ENCODE measurements at places on chromosomes 11 and 22. TPM values are rescaled to one million over a fixed set of nuclear protein-coding genes. Genes with fewer than 3 reads are reported as not detected.

The MRGPRX4 gene
- total RNA-seq: not detected

The TSPAN18 gene
- 1.5 TPM for total RNA-seq

The CYP2D6 gene
- 9.2 TPM for total RNA-seq

The TAF10 gene
- total RNA-seq: 107 TPM

The MS4A6E gene
- not detected for total RNA-seq

The MIOX gene
- total RNA-seq: 0.52 TPM

The SEZ6L gene
- total RNA-seq: not detected

The MAP4K2 gene
- 128 TPM for total RNA-seq

DNA sequence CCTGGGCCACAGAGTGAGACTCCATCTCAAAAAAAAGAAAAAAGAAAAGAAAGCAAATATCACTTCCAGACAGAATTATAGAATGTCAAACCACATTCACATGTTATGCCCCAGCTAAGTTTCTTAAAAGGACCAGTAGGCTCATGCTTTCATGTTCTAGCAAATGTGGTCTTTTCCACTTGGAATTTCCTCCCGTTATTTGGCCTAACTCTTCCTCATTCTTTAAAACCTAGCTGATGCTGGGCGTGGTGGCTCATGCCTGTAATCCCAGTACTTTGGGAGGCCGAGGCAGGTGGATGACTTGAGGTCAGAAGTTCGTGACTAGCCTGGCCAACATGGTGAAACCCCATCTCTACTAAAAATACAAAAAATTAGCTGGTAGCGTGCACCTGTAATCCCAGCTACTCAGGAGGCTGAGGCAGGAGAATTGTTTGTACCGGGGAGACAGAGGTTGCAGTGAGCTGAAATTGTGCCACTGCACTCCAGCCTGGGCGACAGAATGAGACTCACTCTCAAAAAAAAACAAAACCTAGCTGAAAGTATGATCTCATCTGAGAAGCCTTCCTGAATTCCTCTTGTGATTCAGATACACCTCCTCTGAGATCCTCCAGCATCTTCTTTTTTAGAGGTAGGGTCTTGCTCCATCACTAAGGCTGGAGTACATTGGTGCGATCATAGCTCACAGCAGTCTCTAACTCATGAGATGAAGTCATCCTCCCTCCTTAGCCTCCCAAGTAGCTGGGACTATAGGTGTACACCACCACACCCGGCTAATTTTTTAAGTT is 50.4 kb downstream of the FCHSD2 start:
- DNase-seq: no peak

DNA sequence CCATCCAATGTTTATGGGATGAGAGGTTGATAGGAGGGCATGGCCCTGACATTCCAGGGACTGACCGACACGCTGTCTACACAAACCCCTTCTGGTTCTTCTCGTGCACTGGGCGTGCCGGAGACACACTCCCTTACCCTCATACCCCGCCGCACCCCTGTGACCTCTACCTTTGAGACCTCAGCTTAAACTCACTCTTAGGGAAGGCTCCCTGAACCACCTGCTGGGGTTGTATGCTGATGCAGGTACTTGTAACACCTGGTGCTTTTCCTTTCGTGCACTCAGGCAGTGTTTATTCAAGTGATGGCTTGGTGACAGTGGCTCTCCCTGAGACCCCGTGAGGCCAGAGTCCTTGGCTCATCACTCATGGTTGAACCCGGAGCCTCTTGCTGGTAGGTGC is 12.0 kb downstream of the PPARA start:
- DNase-seq: no peak

- peak; percentile 96 for DNase-seq
Measured at GRCh38 chr11:73980001-73980961, 2.4 kb downstream of the UCP2 start.

- DNase-seq: no peak
Measured at GRCh38 chr11:10824888-10825287, 16.2 kb upstream of the EIF4G2 start.

DNA sequence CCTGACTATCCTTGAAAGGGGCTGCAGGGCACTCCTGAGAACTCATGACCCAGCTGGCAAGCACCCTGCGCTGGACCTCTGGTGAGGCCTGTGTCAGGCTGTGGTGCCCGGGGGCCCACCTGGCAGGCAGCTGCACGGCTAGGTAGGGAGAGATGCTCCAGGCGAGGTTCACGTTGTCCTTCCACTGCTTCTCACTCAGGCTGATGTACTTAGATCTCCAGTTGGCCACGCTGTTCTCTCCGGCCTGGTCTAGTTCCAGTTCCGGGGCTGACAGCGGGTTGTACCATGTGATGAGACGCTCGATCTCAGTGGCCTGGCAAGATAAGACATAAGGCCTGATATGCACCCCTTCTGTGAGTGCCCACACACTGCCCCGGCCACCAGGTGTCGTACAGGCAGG is 44.7 kb upstream of the SERPIND1 start:
- no peak for DNase-seq

DNA sequence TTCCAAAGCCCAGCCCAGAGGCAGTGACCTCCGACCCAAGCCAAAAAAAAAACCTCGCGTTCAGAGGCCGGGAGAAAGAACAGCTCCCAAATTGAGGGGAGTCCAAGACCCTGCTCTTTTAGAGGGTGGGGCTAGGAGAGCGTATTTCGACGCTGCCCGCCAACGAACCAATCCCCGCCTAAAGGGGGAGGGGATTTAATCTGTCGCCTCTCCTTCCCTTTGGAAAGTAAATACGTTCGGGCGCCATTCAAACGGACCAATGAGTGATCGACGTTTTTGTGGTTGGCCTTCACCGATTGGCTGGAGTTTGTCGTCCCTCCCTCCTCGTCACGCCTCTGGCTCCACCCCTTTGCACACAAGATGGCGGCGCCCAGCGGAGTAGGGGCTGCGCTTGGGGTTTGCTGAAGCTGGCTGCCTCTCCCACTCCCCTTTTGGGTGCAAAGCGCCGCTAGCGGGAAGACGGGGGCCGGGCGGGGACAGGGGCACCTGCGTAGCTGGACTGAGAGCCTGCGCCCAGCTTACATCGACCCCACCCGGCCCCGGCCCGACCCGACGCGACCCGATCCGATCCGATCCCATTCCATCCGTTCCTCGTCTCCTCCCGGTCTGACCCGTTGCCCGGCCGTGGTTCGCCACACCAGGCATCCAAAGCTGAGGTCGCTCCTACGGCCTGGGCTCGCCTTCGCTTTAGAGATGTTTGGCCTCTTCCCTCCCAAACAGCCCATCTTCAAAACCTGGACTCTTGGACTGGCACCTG is at the start of gene RNF26:
Gene RNF26, plus strand, starts transcription at position 354 of the 757 bp plus-strand sequence. CDS start 596 bp downstream, outside the sequence.
- peak; percentile 94 for DNase-seq

- DNase-seq: no peak
Measured at GRCh38 chr22:39656495-39657490, 86.2 kb downstream of the CACNA1I start.

- no peak for DNase-seq
Measured at GRCh38 chr22:27616033-27616432, 185.5 kb downstream of the MN1 start.

- DNase-seq: no peak
Measured at GRCh38 chr11:130514851-130515250, 66.4 kb downstream of the ADAMTS15 start.

DNA sequence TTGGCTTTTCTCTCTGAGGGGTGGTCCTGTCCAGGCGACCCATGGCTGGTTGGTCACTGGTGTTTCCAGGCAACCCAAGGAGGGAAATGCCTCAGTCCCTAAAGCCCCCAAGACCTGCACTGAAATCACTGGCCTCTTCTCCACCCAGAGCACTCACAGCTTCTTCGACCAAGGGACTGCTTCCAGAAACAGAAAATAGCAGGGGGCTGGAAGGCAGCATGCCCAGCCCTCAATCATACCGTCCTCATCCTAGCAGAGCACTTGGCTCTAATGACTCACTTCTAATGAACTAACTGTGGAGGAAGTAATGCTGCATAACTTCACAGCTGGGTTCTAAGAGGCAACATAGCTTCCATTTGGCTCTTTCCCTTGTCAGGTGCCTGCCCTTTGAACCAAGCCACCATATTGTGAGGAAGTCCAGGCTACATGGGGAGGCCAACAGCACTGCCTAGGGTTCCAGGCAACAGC is 27.6 kb downstream of the DKK3 start:
- DNase-seq: no peak

DNA sequence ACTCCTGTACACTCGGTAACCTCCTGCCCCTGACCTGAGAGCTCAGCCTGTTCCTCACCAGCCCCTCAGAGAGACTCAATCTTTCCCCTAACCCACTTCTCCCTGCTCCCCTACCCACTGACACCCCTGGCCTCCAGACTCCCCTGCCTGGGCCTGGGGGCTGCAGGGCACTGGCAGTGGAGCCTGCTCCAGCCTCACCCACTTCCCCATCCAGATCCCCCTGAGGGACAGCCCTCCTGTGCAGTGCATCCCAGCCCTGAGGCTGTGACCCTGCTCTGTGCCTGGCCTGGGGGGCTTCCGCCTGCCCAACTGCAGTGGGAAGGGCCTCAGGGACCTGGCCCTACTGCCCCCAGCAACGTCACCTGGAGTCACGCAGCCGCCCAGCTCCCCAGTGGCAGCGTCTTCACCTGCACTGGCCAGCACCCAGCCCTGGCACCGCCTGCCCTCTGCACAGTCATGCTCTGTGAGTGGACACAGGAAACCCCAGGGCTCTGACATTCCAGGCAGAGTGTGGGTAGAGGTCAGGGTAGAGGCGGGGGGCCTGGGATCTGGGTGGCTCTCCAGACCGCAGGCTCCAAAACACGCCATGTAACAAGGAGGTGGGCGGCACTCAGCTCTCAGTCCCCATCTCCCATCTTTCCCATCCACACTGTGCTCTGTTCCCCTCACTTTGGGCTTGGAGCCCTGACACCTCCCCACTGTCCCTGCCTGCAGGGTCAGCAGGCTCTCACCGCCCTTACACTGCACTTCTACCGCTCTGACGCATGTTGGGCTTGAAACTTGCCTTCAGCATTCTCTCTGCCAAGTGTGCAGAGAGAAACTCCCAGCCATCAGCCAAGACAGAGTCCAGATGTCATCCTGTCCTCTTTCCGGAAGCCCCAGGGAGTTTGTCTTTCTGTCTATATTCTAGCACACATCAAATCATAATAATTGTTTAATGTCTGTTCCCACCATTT is 5.1 kb downstream of the VSIG10L2 start:
- DNase-seq: no peak

DNA sequence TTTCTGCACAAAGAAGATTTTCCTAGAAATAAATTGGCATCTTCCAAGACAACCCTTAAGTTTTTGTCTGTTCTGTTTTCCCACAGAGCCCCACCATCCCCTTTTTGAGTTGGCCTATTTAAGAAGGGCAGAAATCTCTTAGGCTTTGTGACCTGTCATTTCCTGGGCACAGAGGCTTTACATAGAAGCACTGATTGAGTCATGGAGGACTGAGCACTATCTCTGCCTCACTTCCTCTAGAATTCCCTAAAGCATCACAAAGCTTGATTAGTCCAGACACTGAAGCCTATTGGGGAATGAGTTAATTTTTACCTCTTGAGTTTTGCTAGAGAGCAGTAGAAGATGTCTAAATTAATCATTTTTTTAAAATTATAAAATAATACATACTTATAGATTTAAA is 25.4 kb downstream of the TRIM44 start:
- no peak for DNase-seq

DNA sequence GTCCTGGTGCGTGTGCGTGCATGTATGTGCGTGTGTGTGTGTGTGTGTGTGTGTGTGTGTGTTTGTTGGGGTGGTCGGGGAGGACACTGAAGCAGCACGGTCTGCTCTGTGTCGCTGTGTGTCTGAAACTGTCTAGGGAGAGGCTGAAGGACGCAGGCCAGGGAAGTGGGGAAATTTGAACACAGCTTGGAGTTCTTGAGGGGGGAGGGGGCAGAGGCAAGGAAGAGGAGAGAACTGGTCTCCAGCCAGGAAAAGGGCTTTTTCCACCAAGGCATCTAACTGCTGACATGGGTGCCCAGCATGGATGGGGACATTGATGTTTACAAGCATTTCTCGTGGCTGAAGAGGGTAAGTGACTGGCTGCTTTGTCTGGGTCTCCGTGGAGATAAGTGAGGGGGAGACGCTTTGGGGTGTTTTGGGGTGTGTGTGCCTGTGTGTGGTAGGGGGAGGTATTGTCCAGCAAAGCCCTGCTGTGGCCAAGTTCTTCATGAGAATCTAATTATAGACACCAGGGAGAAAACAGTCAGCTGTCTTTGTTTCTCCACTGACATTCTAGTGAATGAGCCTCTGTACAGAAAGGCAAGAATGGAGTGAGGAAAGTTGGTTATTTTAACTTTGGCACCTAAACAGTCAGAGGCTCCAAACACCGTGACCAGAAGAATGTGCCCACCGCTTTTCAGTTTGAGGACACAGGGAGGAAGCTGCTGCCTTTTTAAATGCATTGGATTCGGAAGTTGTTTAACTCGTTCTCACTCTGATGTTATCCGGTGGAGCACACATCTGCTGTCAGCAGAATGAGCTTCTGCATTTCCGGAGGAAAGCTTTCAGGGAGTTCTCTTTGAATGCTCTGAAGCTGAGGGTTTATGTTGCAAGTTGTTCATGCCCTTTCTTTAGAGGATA is 63.7 kb downstream of the PPFIBP2 start:
- DNase-seq: no peak

GRCh38 chr11:75424396-75424795 is 8.6 kb downstream of the KLHL35 start:
- no peak for DNase-seq

GRCh38 chr11:91513734-91514133 is 710.9 kb upstream of the FAT3 start:
- DNase-seq: no peak

- DNase-seq: no peak
Measured at GRCh38 chr11:123507043-123507442, 77.0 kb downstream of the GRAMD1B start.

- DNase-seq: peak; percentile 61
Measured at GRCh38 chr11:9137293-9138132, 46.1 kb upstream of the SCUBE2 start.

DNA sequence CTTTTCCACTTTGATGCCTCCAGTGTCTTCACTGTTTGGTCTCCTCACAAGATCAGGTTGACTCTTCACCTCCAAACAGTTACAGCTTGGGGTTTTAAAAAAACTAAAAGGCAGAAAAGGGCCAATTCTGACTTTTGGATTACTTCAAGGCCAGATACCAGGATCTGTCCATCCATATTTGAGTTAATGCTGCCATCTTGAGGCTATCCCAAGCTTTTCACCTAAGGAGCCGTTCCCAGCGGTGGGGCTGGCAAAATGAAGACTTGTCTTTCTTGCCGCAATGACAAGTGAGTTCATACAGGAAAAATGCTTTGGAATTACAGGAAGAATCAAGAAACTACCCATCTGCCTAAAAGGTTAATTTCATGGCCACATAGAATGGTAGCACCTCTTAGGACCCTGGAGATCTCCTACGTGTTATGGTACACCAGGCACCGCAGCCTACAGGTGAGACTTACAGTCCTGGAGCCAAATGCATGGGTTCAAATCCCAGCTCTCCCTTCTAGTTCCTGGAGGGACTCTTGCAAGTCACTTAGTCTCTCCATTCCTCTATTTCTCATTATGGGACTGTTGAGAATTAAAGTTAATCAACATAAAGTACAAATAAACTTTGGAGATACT is 6.0 kb upstream of the OR5B21 start:
- peak; percentile 50 for DNase-seq

GRCh38 chr22:20885557-20886323 is 26.9 kb downstream of the SNAP29 start:
- DNase-seq: no peak

Data from naive thymus-derived CD8-positive, alpha-beta T cell (primary cell).